Activated gamma-delta T cell treated with Interleukin-2 at 50 U/mL for 16 hours (primary cell): ENCODE measurements at places on chromosomes 3 and 15.

GRCh38 chr3:106399761-106400160 is 530.9 kb upstream of the CBLB start:
- no peak for DNase-seq

DNA sequence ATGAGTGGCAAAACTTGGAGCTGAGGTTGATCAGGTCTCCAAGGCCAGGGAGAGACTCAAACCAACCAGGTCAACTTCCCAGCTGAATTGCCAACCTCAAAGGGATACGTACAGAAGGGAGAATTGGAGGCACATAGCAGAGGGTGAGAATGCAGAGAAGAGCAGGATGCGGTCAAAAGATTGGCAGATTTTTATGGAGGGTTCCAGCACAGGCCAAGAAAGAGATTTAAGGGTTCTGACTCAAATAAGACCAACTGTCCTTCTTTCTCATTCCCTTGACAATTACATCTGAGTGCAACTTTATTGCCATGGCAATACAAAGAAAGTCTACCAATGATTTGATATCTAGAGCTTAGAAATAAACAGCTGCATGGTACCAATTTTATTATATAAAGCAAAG is 33.2 kb downstream of the SCG5 start:
- no peak for DNase-seq

- DNase-seq: no peak
These were observed 19.8 kb downstream of the MRPS11 start for GRCh38 chr15:88487178-88487795.

GRCh38 chr3:30297112-30297511 is 309.3 kb upstream of the TGFBR2 start:
- no peak for DNase-seq

- no peak for DNase-seq
These were observed 381.4 kb downstream of the TBC1D5 start for GRCh38 chr3:17360991-17361390.

GRCh38 chr3:97934980-97935695 is 37.1 kb downstream of the RIOX2 start:
- no peak for DNase-seq

DNA sequence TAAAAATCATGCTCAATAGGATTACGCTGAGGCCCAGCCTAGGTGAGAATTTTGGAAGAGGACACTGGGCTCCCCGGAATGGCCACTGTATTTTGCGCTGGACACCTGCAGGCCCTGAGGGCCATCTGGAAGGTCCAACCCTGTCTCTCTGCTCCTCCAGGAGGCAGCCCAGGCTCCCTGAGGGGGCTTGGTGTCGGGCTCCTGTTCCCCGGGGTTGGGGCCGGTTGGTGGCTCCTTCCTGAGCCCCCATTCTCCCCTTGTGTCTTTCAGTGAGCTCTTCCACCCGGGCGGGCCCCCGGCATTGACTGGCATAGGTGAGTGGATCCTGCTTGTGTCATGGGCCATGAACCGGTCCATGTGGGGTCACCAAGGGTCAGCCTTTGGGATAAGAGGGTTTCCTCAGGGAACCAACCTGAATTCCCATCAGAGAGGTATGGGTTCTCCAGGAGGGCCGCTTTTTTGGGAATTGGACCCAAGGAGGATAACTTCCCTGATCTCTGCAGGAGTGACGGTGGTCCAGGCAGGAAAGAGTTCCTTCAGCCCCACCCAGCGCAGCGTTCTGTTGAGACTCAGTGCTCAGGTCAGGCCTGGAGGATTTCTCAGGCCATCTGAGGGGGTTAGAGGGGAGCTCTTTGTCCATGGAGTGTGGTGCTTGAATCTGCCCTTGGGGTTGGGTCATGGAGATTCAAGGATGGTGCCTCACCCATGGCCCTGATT is 187.8 kb downstream of the UBE3A start:
- DNase-seq: no peak

GRCh38 chr3:171057072-171057471 is 30.6 kb upstream of the SLC2A2 start:
- no peak for DNase-seq

DNA sequence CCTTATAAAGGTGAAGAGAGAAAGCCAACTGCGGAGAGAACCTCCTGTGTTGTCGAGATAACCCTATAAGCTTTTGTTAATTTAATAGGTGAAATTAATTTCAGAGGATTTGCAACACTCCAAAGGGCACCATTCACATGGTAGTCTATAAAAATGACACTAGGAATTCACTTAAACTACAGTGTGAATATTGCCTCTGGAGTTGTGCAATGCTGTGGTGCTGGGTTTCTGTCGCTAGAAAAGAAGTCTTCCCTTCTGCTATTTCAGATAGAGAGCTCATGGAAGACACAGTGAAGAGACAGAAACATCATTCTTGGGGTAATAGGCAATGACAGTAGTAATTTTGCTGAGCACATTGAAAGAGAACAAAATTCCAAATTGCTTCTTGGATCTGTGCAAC is 28.8 kb upstream of the PROK2 start:
- no peak for DNase-seq

- no peak for DNase-seq
These were observed 13.8 kb downstream of the THSD4 start for GRCh38 chr15:71128939-71129562.

GRCh38 chr3:188338086-188338485 is 184.1 kb downstream of the LPP start:
- no peak for DNase-seq

GRCh38 chr3:168090306-168091085 is 5.2 kb downstream of the GOLIM4 start:
- no peak for DNase-seq

GRCh38 chr3:69283496-69283895 is 102.4 kb downstream of the FRMD4B start:
- no peak for DNase-seq
